ACHN (cell line): ENCODE measurements at places on chromosomes 6 and 20.
A peak's percentile ranks its signal among the peaks of the same experiment; 100 is the strongest.

DNA sequence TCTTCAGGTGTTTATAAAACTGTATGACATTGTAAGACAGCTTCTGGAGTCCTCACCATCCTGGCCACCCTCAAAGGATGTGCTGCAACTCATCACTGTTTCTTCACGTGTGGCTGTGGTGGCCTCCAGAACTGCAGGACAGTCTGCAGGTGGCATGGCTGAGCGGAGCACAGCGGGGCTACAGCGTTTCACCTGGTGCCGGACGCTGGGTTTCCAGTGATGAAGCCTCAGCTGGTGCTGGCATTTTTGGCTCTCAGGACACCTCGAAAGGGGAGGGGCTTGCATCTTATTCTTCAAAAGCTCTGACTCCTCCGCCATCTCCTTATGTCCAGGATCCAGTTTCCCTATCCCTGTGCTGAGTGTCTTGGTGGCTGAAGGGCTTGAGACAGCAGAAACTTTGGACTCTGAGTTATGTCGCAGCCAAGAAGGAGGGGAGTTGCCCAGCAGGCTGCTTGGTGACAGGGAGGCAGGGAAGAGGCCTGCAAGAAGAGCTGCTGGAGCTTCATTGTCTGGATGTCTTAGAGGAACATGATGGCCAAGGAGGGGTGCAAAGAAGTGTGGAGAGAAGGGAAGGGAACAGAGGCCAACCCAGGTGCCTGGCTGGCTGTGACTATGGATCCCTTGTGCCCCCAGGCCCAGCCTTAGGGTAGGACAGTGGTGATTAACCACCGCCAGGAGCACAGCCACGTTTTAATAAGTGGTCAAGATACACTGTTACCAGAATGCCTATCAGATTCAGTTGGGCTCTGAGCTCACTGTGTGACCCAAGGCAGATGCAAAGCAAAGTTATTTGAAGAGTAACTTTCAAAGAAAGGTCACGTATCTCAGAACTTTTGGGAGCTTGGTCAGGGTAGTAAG, 58.7 kb downstream of the GTF2H5 start:
- DNase-seq = no peak

DNA sequence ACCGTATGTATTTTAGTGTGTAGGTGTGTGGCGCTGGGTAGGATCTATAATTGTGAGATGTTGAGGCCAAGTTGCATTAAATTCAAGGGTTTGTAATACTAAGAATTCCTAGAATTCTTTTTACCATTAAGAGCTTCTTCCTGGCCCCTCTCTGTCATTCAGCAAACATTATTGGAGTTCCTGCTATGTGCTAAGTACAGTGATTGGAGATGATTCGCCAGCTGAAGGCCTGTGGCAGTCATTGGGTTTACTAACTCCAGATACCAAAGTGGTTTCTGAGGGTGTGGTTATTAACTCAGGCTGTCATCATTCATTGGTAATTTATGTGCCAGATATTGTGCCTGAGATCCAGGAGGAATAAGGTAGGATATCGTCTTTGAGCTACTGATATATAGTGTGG, 167.1 kb downstream of the LAMA2 start:
- DNase-seq = no peak

- no peak for DNase-seq
Measured at GRCh38 chr6:116027801-116028200, 32.9 kb downstream of the FRK start.

DNA sequence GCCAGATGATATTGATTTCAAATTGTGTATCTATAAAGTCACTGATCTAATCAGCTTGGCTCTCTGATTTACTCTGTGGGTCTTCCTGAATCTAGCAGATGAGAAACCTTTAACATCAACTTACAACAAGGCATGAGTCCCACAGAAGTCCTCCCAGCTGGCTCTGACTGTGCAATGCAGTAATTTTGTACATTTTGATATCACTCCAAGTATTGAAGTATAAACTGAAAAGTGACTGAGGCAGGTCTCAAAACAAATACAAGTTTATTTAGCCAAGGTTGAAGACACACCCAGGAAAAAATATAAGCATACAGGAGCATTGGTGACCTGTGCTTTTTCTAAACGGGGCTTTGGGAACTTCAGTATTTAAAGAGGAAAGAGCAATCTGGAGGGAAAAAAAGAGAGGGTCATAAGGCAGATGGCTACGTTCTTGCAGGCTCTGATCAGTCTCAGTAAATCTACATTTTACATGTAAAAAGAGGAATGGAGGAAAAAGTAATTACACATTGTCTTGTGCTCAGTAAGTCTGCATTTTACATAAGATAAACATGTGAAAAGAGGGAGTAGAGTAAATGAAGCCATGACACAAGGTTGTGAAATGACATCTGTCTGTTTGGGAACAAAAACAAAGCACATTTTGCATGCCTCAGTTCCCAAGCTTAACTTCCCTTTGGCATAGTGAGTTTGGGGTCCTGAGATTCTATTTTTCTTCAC, 59.5 kb downstream of the CRYBG1 start:
- no peak for DNase-seq

GRCh38 chr6:2733324-2733723, 17.4 kb downstream of the MYLK4 start:
- DNase-seq = no peak

- DNase-seq = no peak
Measured at GRCh38 chr6:165653607-165654006, 9.4 kb downstream of the PDE10A start.

GRCh38 chr6:99119109-99120031, 171.6 kb upstream of the FBXL4 start:
- DNase-seq = peak; percentile 54

- DNase-seq = no peak
Measured at GRCh38 chr6:146194434-146194833, 165.6 kb downstream of the GRM1 start.

DNA sequence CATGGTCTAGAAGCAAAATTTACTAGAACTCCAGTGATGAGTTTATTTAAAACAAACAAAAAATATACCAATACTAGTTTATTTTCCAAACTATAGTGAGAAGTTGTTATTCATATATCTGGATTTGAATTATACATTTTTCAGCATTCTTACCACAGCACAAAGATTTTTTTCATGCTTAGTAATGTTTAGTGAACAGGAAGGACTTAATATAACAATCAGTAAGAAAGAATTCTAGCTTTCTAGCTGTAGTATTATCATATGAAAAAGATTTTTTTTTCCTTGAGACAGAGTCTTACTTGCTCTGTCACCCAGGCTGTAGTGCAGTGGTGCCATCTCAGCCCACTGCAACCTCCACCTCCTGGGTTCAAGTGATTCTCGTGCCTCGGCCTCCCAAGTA, 13.8 kb downstream of the MARCKS start:
- DNase-seq = no peak

- no peak for DNase-seq
Measured at GRCh38 chr6:27558028-27558724, 85.3 kb upstream of the ZNF184 start.

DNA sequence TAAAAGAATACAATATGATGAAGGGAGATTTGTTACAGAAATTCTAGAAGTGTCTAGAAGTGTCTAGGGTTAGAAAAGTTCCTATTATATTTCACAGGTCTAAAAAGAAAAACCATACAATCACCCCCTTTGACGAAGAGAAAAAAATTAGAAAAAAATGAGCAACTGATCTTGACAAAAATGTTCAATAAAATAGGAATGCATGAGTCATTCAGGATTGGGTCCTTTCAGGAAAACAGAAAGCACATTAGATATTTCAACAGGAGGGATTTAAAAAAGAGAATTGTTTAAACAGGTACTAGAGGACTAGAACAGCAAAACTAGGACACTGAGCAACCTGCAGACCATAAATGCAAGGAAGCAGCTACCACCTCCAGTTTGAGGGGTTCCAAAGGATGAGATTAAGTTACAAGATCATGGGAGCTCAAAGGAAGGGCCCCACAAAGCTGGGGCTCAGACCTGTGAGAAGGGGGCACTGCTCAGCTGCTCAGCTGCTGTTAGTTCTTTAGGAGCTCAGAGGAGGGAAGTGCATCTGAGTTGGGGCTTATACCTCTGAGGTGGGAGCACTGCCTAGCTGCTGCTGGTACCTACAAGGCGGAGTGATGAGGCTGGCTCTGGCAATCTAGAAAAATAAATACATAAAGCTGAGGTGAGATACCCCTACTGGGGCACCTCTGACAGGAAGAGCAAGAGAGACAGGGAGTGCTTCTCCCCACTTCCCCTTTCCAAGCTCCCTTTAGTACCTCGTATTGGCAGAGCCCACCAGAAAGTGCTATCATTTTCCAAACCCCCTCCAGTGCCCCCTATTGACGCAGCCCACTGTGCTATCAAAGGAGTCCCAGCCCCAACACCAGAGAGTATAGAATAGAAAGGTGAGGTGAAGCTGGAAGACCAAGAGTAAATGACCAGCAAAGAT, 27.1 kb upstream of the BEND6 start:
- DNase-seq = no peak

GRCh38 chr6:154885214-154885613, 109.9 kb upstream of the TIAM2 start:
- DNase-seq = no peak

DNA sequence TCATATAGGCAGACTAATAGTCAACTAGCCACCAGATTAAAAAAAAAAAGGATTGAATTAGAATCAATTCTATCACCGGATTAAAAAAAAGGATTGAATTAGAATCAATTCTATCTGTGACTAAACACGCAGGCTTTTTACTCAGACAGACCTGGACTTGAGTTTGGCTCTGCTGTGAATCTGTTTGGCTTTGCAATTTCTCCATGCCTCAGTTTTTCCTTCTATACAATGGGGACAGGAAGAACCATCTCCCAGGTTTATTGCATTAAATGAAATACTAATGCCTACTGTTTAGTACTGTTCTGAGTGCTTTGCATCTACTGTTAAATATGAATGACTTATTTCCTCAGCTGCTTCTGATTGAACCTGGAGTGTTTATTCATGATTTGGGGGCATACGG, 30.0 kb upstream of the EDN3 start:
- DNase-seq = no peak

GRCh38 chr20:4341804-4342485, 326.6 kb upstream of the RNF24 start:
- no peak for DNase-seq

- DNase-seq = no peak
Measured at GRCh38 chr20:43287637-43288036, 97.9 kb upstream of the PTPRT start.

DNA sequence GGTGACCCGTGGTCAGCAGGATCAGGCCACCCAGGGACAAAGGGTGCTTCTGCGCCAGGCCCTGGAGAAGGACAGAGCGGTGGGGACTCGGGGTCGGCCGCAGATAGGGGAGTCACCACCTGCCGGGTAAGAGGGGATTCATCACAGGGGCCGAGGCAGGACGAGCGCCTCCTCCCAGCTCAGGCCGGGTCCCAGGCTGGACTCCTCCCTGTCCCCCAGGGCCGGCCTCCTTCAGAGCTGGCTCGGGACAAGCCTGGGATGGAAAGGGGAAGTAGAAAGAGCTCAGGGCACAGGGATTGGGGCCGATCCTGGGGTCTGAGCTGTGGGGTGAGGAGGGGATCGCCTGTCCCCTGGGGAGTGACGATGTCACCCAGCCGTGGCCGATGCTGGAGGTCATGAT, 154.6 kb upstream of the PROKR2 start:
- no peak for DNase-seq

DNA sequence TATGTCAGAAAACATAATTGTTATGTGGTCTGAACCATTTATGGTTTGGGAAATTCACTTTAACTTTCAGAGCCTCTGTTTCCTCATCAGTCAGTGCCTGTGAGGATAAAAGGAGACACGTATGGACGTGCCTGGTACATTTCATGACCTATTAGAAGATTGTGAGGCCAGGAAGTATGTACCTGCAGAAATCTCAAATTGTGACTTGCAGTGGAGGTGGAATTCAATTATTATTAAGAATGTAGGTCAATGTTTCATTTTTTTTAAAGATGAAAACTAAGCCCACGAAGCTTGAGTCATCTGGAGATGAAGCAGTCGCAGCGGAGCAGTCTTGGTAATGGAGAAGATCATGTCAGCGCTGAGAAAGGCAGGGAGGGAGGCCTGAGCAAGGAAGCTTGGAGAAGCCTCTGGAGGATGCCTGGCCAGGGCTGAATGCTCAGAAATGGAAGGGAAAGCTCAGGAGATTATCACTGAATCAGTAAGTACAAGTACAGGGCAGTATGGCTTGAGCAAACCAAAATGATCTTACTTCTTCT, 3.9 kb upstream of the DSE start:
- DNase-seq = no peak

DNA sequence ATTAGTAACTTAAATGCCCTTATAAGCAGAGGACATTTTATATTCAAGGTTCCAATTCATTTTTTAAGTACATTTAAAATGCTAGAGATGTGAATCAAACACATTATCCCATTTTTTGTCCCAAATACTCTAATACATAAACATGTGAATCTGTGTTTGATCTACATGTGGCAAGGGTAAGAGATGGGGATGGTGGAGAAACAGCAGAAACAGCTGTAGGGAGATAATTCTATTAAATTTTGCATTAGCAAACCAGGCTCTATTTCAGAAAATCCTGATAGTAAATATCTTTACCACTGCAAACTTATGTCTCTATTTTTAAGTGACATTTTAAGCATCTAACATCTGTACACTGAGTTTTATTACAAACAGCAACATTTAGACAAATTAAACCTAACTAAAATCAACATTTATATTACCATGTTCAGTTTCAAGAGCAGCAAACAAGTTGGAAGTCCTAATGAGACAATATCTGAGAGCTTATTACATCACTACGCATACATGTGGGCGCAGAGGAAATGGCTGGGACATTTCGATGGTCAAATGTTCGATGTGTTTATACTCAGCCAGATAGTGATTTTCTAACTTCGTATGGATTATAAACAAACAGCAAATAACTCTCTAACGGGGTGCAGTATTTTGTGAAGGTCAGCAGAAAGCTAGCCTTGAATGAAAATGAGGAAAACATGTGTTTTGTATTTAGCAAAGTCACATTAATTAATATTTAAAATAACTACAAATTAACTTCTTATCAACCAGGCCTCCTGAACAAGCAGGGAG, 165.1 kb downstream of the GJA1 start:
- DNase-seq = no peak

DNA sequence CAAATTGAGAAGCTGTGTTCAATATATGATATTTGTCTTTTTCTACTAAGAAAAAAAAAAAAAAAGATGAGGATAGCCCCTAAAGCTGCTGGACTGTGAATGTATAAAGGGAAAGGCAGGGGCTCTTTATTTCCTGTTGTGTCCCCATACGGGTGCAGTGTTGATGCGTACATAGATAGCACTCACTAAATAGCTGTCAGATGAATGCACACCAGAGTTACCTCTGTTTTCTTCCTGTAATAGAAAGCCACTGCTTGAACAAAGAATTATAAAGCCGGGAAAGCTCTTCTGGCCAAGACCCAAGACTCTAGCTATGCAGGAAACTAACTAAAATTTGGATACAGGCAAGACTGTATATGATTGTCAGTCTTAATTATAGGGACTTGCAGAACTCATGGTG, 260.0 kb downstream of the FARS2 start:
- no peak for DNase-seq

- no peak for DNase-seq
Measured at GRCh38 chr6:157393669-157394327, 12.8 kb downstream of the ZDHHC14 start.

DNA sequence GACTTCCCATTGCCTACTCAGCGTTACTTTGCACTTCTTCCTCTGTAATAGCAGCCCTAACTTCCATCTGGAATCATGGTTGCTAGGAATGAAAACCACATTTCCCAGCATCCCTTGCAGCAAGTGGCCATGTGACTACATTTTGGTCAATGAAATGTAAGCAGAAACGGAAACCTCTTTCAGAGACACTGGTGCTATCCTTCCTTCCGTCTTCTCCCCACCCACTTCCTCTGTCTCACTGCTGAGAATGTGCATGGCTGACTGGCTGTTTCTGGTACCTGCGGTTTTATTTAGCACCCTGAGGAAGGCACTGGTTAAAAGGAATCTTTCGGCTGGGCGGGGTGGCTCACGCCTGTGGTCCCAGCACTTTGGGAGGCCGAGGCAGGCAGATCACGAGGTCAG, 107.4 kb downstream of the SCML4 start:
- no peak for DNase-seq
